ENCODE measurements at places on chromosomes 3 and 15.

DNA sequence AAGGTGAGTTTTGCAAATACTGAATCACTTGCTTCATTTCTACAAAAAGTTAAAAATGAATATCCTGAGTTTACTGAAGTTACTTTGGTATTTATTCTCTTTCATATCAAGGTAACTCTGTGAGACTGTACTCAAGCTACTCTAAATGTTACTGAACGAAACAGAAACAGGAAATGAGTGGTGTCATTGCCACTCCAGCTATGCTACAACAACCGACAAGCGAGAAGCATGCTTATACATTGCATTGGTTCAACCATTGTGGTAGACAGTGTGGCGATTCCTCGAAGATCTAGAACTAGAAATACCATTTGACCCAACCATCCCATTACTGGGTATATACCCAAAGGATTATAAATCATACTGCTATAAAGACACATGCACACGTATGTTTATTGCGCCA is 313.2 kb upstream of the THBS1 start:
- no peak for DNase-seq

DNA sequence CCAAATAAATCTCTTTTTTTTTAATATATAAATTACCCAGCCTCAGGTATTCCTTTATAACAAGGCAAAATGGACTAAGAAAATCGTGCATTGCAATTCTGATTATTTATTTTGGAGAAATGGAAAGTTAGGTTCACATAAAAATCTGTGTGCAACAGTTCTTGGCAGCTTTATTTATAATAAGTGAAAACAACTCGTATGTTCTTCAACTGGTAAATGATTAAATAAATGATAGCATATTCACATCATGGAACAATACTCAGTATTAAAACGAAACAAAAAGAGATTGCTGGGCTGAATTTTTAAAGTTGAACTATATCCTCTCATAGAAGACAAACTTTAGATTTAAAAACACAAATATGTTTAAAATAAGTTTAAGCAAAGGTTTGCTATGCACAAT is 176.3 kb upstream of the ZNF385D start:
- no peak for DNase-seq

GRCh38 chr3:53161450-53161819 is 426 bp downstream of the PRKCD start:
- no peak for DNase-seq

DNA sequence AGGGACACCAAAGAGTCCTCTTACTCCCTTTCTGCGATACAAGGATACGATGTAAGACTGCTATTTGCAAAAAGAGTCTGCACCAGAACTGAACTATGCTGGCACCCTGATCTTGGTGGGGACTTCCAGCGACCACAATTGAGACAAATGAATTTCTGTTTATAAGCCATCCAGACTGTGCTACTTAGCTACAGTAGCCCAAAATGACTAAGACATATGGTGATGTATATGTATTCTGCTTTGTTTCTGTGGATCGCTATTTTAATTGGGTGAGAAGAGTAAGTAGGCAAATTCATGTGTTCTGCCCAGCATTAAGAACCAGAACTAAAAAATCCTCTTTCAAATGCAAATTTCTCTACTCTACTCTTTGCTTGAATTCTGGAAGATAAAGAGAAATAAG is 720.9 kb downstream of the DIPK2A start:
- no peak for DNase-seq

- DNase-seq: no peak
Observed at GRCh38 chr15:58431221-58432149, at the start of gene LIPC. Gene LIPC (plus strand): TSS chr15:58431991. CDS start chr15:58432033, 42 bp downstream.

DNA sequence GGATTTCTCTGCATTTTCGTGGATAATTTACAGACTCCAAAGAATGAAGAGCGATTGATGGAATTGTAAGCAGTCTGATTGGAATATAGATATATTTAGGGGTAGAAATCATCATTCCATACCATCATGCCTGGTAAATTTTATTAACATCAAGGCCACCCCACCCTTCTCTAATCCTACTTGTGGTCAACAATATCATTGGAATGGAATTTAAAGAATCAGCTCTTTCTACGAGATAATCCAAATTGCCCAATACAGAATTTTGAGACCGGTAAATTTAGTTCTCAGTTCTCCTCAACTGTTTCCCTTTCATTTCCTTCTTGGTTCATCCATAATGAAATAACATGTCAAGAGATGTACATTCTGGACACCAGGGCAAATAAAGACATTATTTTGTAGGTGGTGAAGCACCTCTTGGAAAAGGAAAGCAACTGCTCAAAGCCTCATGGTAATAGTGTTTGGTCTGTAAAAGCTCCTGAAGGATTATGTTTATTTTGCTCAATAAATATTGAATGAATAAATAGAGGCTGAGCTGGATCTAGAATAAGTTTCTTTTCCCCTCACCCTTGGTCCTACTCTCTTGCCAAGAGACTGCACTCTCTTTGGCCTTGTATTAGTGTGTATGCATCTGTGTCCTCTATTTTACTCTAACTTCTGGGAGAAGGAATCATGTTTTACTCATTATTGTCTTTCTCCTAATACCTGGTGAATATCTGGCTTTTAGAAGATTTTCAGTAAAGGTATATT is 133.7 kb upstream of the BCL6 start:
- DNase-seq: no peak
